ENCODE measurements at places on chromosomes 2 and 18. TPM values are rescaled to one million over a fixed set of nuclear protein-coding genes. Genes with fewer than 3 reads are reported as not detected.

GRCh38 chr18:5885361-5885760, 10.0 kb downstream of the TMEM200C start:
- no peak for DNase-seq
- no peaks in the 10 kb centered on the region for H3K36me3 ChIP-seq
- no peak overlapping the region for H3K4me3 ChIP-seq
- H3K27ac ChIP-seq, result no peak overlapping the region

- peak overlapping the region; percentile 95 for H3K27ac ChIP-seq
- H3K4me3 ChIP-seq, result no peak overlapping the region
- peaks cover 3% of the 10 kb centered on the region for H3K36me3 ChIP-seq
- H3K4me1 ChIP-seq, result peaks cover 58% of the 10 kb centered on the region
Measured at GRCh38 chr18:13438507-13439056, 220.0 kb downstream of the LDLRAD4 start.

FABP1 gene
- not detected for total RNA-seq

DNA sequence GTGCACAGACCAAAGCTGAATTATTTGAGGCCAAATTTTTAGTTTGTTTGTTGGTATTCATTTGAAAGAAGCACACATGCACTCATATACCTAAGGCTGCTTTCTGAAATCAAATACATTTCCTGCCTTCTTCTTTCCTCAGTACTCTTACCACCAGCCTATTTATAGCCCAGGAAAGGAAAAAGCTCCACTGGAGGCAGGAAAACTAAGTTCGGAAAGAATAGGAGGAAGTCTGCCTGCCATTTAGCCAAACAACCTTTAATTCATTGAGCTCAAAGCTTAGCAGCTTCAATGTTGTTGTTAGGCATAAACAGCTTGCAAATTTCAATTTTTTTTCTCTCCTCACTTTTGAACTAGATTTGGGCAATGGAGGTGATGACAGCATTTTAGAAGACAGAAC, 40.4 kb upstream of the RASGRP3 start:
- H3K36me3 ChIP-seq, result no peaks in the 10 kb centered on the region
- DNase-seq, result no peak
- no peaks in the 10 kb centered on the region for H3K27me3 ChIP-seq
- no peak overlapping the region for H3K27ac ChIP-seq

- no peak overlapping the region for H3K4me3 ChIP-seq
- H3K36me3 ChIP-seq, result no peaks in the 10 kb centered on the region
Measured at GRCh38 chr2:12774395-12774727, 57.6 kb downstream of the TRIB2 start.

Measured in thoracic aorta (tissue), 2 donors.